Esophagus squamous epithelium (tissue), 5 donors: ENCODE measurements at places on chromosomes 12 and 14. TPM values are rescaled to one million over a fixed set of nuclear protein-coding genes. Genes with fewer than 3 reads are reported as not detected.

KRT77 gene
- total RNA-seq, result not detected

EXOC3L4 gene
- 1.00 TPM for total RNA-seq

KIF5A gene
- 0.19 TPM for total RNA-seq

BTBD6 gene
- 48.3 TPM for total RNA-seq

OVCH1 gene
- total RNA-seq, result not detected

KRT71 gene
- total RNA-seq, result not detected

TPCN1 gene
- 47.4 TPM for total RNA-seq

OR4K2 gene
- not detected for total RNA-seq

C14orf180 gene
- not detected for total RNA-seq

PTPN6 gene
- total RNA-seq, result 29.7 TPM

ASB8 gene
- 28.2 TPM for total RNA-seq

TOMM20L gene
- not detected for total RNA-seq
